ENCODE measurements at places on chromosomes 16 and 17.
A peak's percentile ranks its signal among the peaks of the same experiment; 100 is the strongest.

GRCh38 chr16:75019007-75019406 is 20.2 kb downstream of the ZNRF1 start:
- DNase-seq, result peak; percentile 10

- no peak for DNase-seq
Observed at GRCh38 chr16:75310541-75310940, 59.1 kb upstream of the BCAR1 start.

- no peak for DNase-seq
Observed at GRCh38 chr17:73103641-73104335, 11.3 kb upstream of the SLC39A11 start.

DNA sequence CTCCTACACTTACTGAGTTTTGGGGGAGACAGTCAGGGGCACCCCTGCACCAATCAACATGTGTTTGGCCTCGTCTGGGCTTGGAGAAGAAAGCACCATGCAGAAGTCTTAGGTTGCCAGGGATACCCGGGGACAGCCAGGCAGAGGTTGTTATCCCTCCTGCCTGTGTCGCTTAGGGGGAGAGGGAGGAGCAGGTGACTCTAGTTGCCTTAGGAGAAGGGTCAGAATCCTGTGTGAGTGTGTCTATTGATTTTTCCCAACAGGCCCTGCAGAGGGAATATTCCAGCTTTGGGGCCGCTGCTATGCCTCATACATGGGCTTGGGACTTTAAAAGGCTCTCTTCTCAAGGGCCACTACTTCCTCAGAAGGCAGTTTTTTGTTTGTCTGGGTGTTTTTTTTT is 89.1 kb downstream of the RGS9 start:
- no peak for DNase-seq

DNA sequence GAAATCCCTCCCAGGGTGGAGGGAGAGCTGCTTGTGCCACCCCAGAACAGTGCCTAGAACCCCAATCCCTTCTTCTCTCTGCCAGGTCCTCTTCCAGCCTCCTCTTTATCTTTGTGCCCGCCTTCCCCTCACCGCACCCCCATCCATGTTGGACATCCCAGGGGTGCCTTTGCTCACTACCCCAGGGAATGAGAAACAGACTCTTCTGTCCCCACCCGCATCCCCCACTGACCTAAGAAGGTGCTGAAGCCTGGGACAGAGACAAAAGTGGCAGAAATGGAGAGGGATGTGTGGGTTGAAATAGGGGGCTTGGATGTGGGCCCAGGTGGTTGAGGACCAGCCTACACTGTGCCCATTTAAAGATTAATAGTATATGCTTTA is 17.0 kb downstream of the ALOX15B start:
- no peak for DNase-seq

DNA sequence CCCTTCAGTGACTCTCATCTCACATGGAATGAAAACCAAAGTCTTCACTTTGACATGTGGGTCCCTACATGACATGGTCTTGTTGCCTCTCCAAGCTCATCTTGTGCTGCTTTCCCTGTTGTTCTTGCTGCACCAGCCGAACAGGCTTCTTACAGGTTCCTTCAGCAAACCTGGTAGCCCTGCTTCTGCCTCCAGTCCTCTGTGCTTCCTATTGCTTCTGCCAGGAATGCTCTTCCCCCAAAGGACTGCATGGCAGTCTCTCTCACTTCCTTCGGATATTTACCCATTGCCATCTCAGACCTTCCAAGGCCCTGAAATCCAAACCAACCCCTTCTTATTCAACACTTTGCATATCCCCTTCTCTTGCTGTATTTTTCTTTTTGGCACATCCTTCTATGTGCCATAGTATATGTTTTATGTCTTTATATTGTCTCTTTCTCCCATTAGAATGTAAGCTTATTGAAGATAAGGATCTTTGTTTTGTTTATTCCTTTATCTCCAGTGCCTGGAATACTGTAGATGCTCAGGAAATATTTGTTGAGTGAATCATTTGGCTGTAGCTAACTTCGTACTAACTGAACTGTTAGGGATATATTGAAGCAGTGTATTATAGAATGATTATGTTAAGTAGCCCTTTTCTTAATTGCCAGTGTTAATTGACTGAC is 57.9 kb upstream of the SLC12A3 start:
- peak; percentile 10 for DNase-seq

DNA sequence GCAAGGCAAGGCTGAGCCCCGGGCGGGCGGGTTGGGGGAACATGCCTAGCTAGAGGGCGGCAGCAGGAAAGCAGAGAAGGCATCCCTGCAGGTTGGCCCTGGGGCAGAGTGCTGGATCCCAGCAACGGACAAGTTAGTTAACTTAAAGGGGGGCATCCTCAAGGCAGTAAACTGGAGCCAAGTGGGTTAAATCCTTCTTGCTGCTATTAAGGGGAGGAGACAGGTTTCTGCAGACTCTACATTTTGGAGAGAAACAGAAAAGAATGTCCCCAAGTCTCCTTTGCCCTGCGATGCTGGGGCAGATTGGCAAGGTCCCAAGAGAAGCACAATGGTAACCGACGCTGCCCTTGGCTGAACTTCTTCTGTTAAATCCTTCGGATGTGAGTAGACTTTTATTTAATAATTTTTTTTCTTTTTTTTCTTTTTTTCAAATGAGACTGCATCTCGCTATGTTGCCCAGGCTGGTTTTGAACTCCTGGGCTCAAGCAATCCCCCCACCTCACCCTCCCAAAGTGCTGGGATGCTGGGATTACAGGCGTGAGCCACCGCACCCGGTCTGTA is 14.0 kb downstream of the ATP5PD start:
- DNase-seq, result peak; percentile 15

GRCh38 chr16:70734522-70735095 is 48.8 kb upstream of the MTSS2 start:
- no peak for DNase-seq

Measured in fibroblast of mammary gland (primary cell).